Fibroblast of skin of left biceps (primary cell): ENCODE measurements at places on chromosomes 1 and 21.

DNA sequence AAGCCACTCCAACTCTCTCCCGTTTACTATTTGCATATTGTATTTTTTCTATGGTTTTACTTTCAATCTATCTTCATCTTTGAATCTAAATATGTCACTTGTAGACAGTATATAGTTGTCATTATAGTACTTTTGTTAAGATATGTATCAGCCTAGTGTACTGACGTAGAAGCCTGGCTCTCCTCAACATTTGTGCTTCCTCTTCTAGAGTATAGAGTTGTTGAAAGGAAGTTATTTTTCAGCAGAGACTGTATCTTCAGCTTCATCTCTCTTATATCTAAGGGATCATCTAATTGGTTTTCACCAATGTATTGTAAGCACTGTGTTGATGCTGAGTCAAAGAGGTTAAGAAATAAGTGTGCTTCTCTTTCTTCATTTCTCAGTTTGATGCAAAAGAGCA lies 192.8 kb downstream of the LMO4 start:
- no peak for DNase-seq

DNA sequence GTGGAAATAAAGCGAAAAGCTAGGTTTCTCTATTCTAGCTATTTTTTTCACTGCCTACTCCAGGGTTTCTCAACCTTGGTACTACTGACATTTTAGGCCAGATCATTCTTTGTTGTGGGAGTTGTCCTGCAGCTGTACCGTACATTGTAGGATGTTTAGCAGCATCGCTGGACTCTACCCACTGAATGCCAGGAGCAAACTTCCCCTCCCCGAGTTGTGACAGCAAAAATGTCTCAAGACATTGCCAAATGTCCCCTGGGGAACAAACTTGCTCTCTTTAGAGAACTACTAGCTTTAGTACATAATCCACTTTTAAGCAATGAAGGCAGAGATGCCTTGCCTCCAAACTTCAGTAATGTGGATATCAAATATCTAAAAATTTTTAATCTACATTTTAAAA lies 122.8 kb downstream of the PLPPR5 start:
- DNase-seq: no peak

GRCh38 chr1:89170170-89171066 lies 5.4 kb downstream of the GBP7 start:
- no peak for DNase-seq

- DNase-seq: no peak
Measured at GRCh38 chr21:33229784-33230544, at the start of gene IFNAR2. Gene IFNAR2 (plus strand): TSS chr21:33229938. CDS start chr21:33241923, 11,985 bp downstream.

DNA sequence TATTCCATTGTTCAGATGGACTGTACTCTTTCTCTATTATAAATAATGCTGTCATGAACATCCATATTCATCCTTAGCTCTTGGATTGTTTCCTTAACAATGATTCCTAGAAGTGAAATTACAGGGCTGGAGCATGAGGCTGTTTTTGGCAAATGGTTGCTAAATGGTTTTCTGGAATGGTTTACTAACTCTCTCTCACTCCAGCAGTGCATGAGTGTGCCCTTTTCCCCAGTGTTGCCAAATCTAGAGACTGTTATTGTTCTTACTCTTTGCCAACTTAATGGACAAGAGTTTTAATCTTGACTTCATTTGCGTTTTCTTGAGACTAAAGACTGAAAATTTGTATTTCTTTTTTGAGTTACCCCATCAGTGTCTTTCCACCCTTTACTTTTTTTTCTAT lies 113.0 kb downstream of the PAPPA2 start:
- no peak for DNase-seq

- no peak for DNase-seq
Measured at GRCh38 chr1:202405928-202406327, 57.4 kb downstream of the PPP1R12B start.
